ENCODE measurements at places on chromosomes 13 and 19. TPM values are rescaled to one million over a fixed set of nuclear protein-coding genes. Genes with fewer than 3 reads are reported as not detected.

GRCh38 chr13:99741960-99742359, 229.6 kb downstream of the ZIC5 start:
- peaks cover 3% of the 10 kb centered on the region for H3K4me1 ChIP-seq
- no peak for DNase-seq
- H3K27ac ChIP-seq, result no peak overlapping the region
- H3K27me3 ChIP-seq, result no peaks in the 10 kb centered on the region

DNA sequence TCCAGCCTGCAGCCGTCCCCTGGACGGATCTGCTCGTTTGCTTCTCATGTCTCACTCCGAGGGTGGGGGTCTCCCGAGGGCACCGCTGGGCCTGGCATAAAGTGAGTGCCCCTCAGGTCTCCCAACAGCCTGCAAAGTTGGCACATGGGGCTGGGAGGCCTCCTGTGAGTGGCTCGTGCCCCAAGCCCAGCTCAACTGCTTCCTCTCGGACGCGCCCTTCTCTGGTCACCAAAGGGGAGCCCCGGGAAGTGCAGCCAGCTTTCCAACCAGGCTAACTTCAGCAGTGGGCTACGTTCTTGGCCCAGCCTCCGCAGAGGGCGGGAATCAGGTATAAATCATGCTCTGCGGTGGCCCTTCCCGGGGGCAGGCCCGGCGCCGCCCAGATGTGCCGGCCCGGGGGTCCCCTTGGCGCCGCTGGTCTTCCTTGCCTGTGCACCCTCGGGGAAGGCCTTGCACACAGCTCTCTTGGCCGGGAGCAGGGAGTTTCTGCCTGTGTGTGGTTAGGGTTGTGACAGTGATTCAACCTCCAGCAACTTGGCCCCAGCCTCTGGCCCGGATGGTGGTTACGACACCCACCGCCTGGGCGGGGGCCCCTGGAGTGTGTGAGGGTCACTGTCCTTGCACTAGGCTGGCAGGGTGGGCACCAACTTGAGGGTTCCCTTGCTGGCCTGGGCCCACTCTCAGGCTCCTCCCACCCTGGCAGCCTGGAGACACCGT, 20.7 kb downstream of the CEBPG start:
- H3K27ac ChIP-seq, result no peak overlapping the region
- peak; percentile 20 for DNase-seq
- H3K36me3 ChIP-seq, result no peaks in the 10 kb centered on the region
- H3K4me3 ChIP-seq, result no peak overlapping the region
- no peaks in the 10 kb centered on the region for H3K27me3 ChIP-seq

The RXFP2 gene
- total RNA-seq, result not detected

GRCh38 chr19:49362929-49363267, 682 bp upstream of the TEAD2 start:
- peaks cover 11% of the 10 kb centered on the region for H3K4me1 ChIP-seq
- DNase-seq, result no peak
- no peak overlapping the region for H3K4me3 ChIP-seq
- no peaks in the 10 kb centered on the region for H3K36me3 ChIP-seq

DNA sequence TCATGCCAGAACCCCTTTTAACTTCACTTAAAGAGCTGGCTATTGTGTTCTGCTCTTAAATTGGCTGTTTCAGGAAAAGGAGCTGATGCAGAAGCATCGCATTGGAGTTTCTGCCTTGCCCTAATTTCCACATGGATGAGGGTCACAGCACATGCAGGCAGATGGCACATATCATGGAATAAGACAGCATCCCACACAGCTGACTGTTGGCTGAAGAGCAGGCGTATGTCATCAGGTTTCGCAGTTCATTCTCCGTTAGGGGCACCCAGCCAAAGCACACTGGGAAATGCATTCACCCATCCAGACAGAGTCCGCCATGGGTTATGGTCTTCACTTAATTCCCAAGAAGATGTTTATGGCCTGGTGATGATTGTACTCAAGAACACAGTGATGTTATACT, 572.5 kb downstream of the LIG4 start:
- H3K27me3 ChIP-seq, result no peaks in the 10 kb centered on the region
- no peaks in the 10 kb centered on the region for H3K36me3 ChIP-seq
- no peak for DNase-seq
- no peak overlapping the region for H3K27ac ChIP-seq
- no peak overlapping the region for H3K4me3 ChIP-seq

The MISP gene
- total RNA-seq, result not detected

The PNMA8A gene
- 1.7 TPM for total RNA-seq

DNA sequence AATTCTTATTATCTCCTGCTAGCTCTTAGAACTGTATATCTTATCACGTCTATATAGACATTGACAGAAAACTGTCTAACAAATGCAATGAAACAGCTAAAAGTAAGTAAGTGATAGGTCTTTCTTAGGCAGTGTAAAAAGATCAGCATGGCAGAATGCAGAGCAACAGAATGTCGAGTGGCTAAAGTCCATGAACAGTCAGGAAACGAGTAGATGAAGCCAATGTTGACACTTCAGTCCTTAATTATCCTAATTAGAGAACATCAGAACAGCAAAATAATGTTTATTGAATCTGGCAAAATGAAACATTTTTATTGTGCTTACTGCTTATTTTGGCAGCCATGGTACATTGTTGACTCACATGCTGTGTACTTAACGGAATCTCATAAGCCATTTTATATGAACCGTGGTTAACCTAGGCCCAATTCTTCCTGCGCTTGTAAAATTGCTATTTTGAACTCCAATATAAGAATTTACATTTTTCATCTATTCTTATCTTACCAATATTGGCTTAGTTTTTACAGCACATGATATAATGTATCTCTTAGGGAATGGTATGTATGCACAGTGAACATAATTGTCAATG, 748.1 kb downstream of the DACH1 start:
- no peaks in the 10 kb centered on the region for H3K4me1 ChIP-seq
- no peak overlapping the region for H3K4me3 ChIP-seq
- H3K36me3 ChIP-seq, result no peaks in the 10 kb centered on the region
